ENCODE measurements at places on chromosomes 3 and 15.
A peak's percentile ranks its signal among the peaks of the same experiment; 100 is the strongest.

- no peak for DNase-seq
Measured at GRCh38 chr3:133967992-133968892, 61.5 kb downstream of the SLCO2A1 start.

- DNase-seq = no peak
Measured at GRCh38 chr3:171677706-171678105, 132.6 kb downstream of the PLD1 start.

GRCh38 chr15:89113296-89114024 is 25.2 kb downstream of the ABHD2 start:
- no peak for DNase-seq

- peak; percentile 48 for DNase-seq
Measured at GRCh38 chr3:197380786-197381185, 82.4 kb upstream of the DLG1 start.

DNA sequence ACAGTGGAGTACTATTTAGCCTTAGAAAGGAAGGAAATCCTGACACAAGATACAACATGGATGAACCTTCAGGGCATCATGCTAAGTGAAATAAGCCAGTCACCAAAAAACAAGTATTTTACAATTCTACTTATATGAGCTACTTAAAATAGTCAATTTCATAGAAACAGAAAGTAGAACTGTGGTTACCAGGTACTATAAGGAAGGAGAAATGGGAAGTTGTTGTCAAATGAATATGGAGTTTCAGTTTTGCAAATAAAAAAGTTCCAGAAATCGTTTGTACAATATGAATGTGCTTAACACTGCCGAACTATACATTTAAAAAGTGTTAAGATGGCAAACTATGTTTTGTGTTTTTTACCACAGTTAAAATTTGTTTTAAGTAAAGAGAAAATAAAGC is 26.8 kb downstream of the TRANK1 start:
- DNase-seq = no peak

DNA sequence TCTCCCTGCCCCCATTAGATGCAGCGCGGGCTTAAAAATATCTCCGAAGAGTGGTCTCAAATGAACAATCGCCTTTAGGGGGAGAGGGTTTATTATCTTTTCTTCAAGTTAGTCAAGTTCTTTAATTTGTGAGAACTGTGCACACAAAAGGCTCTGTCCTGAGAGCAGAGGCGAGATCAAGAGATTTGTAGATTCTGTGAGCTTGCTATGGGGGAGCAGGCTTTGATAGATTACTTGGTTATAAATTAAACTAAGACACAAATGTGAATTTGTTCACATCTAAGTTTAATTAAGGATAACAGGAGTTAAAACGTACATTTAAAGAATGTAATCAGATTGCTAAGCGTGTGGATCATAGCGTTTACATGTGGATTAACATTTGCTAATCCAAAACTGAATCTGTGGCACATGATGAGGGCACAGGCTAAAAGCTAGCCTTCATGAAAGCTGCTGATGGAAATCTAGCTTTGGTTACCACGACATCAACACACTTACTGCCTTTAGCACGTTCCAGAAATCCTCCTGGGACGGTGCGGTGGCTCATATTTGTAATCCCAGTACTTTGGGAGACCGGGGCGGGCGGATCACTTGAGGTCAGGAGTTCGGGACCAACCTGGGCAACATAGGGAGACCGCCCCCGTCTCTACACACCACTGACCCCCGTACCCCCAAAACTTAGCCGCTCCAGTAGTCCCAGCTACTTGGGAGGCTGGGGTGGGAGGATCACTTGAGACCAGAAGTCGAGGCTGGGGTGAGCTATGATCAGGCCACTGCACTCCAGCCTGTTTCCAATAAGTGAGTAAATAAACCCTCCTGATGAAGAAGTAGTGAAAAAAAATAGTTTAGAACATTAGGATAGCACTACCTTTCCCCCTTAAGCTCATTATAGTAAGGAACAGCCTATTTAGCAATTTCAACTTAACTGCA is 1.0 kb upstream of the PRTG start:
- no peak for DNase-seq

DNA sequence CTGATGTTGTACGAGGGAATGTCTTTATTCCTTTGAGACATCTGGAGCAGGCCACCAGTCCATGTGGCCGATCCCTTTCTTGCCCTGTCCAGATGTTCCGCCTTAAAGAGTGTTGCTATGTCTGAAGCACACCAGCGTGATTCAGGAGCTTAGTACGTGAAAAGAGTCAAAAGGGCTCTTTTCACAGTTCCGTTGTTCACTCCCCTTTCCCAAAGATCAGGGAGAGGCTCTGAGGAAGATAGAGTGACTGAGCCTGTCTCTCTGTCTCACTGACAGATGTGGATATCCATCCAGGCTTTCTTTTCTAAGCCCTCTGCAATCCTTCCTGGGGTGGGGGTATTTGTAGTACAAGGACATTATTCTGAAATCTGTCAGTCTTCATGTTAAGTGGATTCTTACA is 262.5 kb upstream of the LRTM1 start:
- no peak for DNase-seq

- DNase-seq = no peak
Measured at GRCh38 chr15:69615736-69616135, 163.1 kb downstream of the RPLP1 start.

DNA sequence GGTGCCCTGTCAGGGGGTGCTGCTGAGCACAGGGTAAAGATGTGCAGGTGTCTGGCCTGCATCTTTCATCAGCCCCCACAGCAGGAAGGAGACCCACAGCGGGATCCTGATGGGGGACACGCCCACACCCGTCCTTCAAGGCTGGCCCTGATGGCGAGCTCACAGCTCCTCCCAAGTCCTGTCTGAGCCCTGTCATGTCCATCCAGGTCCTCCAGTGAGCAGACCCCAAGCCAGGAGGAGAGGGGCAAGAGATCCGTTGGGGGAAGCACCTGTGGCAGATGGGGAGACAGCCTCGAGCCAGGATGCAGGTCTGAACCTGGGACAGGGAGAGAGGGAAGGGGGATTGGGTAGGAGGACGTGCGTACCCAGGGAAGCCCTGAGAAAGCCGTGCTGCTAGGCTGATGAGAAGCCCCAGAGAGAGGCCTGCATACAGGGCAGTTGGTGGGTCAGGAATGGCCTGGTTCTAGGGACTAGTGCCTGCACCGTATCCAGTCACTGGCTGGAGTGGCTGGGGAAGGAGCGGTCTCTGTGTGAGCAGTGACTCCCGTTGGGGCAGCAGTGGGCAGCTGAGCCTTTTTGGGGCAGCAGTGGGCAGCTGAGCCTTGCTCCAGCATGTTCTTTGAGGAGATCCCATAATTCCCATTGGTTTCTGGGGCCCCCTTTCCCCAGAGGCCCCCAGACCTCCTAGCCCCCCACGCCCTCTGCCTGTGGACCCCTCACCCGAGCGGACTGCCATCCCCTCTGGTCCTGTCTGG is 133.3 kb upstream of the MEF2A start:
- DNase-seq = no peak
